ENCODE measurements at places on chromosomes 2 and 18. TPM values are rescaled to one million over a fixed set of nuclear protein-coding genes. Genes with fewer than 3 reads are reported as not detected.

EML6 gene
- total RNA-seq: 0.32 TPM

SLC4A3 gene
- total RNA-seq: 0.05 TPM

CDH7 gene
- total RNA-seq: not detected

MRPL19 gene
- 62.1 TPM for total RNA-seq

DUSP2 gene
- total RNA-seq: 181 TPM

DNA sequence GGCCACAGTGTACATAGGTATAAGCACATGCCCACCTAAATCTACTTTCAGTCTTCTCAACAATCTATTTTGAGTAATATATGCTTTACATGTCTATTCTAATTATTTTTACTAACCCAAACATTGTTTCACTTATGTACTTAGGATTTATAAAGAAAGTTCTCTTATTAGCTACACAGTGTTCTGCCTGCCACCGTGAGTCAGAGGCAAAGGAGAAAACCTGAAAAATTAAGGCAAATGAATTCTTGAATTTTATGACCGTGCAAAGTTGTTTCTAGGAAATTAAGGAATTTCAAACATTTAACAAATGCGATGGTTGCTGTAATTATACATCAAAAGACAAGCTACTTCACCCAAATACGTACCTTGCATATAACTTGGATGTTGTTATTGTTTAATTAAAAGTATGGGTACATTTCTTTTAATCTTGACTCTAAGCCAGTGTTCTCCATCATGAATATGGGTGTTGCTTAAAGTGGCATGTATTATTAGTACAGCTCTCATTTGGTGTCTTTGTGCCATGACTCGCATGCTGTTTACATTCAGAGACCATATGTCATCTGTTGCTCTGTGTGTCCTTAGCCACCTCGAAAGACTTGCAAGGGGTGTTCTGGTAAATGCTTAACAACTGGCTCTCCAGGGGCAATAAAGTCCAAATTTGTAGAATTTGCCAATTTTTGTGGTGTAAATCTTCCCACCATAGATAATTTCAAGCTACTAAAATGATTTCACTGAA, 154.3 kb upstream of the FN1 start:
- no peak for DNase-seq

- no peak for DNase-seq
Observed at GRCh38 chr2:157923598-157924217, 47.6 kb upstream of the ACVR1 start.

GRCh38 chr18:42048158-42048557, 93.1 kb downstream of the PIK3C3 start:
- DNase-seq: no peak

DNA sequence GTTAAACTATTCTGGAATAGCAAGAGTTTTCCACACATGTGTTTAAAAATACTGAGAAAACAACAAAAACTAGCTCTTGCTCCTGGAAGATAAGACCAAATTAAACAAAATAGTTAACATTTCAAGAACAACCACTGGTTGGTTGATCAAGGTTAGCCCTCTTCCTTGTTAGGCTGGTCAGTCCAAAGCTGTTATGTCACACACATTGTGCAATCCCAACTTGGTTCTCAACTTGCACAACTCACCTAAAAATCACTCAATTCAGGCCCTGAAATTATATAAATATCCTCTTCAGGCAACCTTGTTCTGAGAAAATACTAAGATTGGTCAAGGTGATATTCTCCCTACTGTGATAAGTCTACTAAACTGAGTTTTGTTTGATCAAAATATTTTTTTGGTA, 169.7 kb upstream of the LRP1B start:
- DNase-seq: no peak

DNA sequence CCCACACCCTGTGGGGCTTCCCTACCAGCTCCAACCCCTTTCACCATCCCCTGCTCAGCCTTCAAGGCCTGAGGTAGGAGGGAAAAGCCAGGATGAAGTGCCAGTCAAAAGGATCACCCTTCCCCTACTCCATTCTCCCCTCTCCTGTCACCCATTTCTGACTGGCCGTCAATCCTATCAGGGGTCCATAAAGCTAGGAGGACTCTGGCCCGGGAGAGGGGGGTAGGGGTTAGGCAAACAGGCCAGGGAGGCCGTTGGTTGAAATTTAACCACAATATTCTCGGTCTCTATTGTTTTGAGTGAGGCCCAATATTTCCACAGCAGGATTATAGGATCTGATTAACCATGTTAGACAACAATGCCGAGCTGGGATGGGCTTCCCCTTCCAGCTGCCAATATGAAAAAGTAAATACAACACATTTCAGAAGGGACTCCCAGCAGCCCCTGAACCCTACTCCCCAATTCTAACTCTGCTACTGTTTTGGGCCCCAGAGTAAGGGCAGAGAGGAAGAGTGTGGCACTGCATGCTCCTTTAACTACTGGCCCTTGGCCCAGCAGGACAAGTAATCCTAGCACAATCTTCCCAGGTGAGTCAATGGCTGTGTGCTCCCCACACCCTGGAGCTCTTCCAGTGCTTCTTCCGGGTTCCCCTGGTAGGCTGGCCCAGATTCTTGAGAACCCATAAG, 10.6 kb upstream of the IHH start:
- no peak for DNase-seq

GRCh38 chr2:223036790-223037444, 15.1 kb upstream of the KCNE4 start:
- DNase-seq: no peak

DNA sequence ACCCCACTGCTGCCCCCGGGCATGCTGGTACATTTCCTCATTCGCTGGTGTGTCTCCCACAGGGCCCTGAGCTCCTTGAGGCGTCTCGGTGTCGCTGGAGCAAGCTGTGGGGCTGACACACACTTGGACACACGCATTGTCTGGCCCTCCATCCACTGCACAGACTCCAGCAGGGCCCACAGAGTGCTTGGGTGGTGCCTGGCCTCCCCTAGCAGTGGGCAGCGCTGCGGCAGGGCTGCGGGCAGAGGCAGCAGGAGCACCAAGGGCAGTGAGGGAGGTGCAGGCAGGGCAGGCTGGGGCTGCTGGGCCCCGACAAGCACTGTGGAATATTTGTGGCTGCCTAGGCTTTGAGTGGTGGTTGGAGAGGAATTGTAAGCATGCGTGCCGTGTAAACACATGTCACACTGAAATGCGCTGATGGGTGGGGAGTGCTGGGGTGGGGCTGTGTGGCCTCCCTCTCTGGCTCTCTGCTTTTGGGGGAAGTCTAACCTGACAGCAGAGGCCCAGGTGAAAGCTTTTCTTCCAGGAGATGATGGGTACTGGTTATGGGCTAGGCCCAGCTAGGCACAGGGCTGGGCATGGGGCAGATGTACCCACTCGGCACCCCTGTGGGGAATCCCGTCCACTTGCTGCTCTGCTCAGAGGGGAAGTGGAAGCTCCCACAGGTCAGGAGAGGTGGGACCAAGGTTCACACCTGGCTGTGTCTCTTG, 55.5 kb upstream of the HS6ST1 start:
- DNase-seq: no peak

GRCh38 chr2:66268756-66269155, 166.2 kb upstream of the MEIS1 start:
- no peak for DNase-seq

DNA sequence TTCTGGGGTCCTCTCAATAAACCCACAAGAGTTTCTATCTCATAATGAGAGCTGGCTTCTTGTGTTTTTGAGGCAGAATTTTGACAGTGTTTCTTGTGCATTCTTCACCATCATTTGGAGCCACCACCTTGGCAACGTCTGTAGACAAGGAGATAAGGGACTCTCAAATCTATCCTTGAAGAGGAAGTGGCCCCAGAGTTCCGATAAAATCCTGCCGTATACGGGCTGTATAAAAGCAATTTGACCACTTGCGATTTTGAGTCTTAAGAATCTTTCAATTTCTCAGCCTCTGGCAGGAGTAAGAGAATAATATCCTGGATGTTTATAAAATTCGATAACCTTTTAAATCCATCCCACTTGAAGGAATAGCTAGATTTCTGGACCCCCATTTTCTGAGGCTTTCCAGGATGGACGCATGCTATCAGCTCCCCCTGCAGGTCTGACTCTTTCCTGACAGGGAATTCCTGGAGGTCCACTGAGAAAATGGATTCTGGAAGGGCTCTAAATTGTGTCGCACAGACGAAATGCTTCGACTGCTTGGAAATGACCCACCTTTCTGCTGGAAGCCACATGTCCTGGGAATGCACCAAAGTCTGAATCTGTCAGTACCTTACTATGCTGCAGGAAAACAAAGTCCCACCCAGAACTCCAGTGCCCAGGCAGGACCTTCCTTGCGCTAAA, 54.1 kb downstream of the E2F6 start:
- no peak for DNase-seq

DNA sequence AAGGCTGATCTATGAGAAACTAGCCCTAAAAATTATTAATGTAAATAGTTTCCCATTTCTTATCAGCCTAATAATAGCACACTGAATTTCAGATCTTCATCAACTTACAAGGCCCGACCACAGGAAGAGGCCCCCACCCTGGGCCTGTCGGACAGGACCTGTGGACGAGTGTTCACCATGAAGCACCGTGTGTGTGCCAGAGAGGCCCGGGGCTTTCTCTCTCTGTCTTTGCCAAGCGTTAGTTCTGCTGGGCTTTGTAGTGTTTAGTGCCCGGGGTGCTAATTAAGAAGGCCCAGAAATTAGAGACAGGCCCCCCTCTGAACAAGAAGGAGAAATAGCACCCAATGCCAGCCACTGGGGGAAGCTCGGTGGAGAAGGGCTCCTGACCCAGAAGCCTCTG, 265.7 kb downstream of the TWIST2 start:
- no peak for DNase-seq

DNA sequence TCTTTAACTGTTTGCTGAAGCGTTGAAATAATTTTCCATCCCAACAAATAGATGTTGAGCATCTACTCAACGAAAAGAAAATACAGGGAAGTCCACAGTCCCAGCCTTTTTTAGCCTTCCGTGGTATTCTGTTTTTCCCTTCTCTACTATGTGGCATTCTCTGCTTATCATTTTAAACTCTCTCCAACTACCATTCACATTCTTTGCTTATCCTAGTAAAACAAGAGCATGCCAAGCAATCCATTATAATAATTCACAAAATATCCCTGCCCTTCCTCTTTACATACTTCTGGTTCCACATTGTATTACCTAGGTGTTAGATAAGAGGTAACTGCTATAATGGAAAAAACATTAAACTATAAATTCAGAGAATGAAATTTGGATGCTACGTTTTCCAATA, 1.6 kb upstream of the SESTD1 start:
- no peak for DNase-seq
